Epithelial cell of alveolus of lung (primary cell): ENCODE measurements at places on chromosomes 12 and 14. TPM values are rescaled to one million over a fixed set of nuclear protein-coding genes. Genes with fewer than 3 reads are reported as not detected.

Gene CDCA4
- 20.1 and 33.4 TPM in 2 replicates for total RNA-seq

Gene TOMM20L
- total RNA-seq: not detected in 2 replicates

Gene PARP11
- 3.9 and 7.7 TPM in 2 replicates for total RNA-seq

Gene NTS
- 0.91 TPM in 1 of 2 replicates, not detected in the other for total RNA-seq

Gene POLR3B
- 5.2 and 9.7 TPM in 2 replicates for total RNA-seq

Gene TTC9
- 0.32 and 0.78 TPM in 2 replicates for total RNA-seq

Gene TPI1
- total RNA-seq: 1,206 and 1,693 TPM in 2 replicates
